ENCODE measurements at places on chromosomes 12 and 14.

- no peak for DNase-seq
These were observed 4.2 kb downstream of the TAMALIN start for GRCh38 chr12:52010692-52011601.

DNA sequence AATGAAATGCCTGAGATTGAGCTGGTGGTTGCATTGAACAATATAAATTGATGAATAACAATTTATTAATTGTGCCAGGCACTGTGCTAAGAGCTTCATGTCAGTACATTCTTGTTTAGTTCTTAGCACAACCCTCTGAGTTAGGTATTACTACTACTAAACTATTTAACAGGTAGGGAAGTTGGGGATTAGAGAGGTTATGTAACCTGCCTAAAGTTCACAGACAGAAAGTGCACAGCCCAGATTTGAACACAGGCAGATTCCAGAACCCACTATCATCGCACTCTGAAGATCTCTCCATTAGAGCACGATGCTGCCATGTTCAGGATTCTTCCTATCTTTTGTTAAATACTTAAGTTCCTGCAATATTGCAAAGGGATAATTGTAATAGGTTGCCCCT lies 49.3 kb downstream of the ETV6 start:
- no peak for DNase-seq

- DNase-seq, result no peak
These were observed 73.7 kb downstream of the BBS10 start for GRCh38 chr12:76274420-76275083.

GRCh38 chr12:41966916-41967315 lies 177.8 kb downstream of the GXYLT1 start:
- no peak for DNase-seq

DNA sequence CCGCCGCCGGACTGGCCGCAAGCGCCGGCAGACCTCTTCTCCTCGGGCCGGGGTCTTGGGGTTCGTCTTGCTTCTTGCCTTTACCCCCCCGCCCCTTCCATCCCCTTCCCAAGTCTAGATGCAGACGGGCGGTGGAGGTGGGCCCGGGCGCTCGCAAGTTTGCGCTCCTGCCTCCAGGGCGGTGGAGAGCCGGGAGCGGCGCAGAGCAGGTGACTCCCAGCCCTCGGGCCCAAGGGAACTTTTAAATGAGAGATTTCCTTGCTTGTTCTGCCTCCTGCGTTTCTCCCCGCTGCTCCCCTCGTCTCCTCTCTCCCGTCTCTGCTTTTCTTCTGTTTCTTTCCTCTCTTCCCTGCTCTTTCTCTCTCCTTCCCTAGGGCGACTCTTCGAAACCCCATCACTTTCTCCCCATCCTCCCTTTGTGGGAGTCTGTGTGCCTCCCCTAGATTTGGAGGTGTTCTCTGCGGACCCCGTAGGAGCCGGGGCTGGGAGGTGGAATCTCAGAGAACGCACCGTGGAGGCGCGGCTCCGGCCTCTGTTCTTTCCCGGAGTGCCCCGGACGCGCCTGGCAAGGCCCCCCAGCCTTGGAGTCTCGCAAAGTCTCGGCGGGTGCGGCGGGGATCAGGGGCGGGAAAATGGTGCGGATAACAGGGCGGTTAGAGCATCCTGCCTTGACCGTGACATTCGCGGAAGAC lies 114.7 kb upstream of the MYL2 start:
- peak; percentile 13 for DNase-seq

GRCh38 chr14:60107477-60107876 lies 15.8 kb downstream of the PCNX4 start:
- no peak for DNase-seq

DNA sequence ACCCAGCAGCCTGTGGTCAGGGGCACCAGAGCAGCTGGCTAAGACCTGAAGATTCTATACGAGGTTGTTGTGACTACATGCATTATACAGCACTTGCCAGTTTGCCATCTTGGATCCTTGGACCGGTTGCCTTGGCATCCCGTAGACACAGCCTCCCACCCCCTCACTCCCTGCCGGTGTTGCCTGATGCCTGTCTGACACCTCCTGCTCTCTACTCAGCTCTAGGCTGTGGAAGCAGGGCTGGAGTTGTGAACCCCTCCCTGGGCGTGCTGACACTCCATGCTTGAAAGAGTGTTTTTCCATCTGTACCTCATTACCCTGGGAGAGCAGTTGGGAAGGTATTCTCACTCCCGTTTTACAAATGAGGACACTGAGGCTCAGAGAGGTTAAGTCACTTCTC lies 2.5 kb downstream of the CHGA start:
- DNase-seq, result no peak

DNA sequence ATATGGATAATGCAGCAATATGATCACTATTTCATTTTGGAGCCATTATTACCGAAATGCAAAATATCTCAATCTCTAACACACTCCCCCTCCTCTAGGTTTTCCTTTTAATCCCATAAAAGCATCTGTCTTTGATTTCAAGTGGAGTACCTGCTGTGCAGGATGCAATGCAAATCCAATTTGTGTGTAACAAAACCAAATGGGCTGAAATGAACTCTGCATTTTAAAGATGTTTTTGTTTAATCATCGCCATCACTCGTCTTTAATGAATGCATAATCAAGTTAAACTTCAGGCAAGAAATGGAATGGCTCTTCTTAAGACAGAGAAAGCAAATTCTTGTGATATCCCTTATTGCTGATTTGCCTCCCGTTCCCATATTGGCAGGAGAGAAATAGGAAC lies 114.3 kb downstream of the SLC15A5 start:
- DNase-seq, result no peak

DNA sequence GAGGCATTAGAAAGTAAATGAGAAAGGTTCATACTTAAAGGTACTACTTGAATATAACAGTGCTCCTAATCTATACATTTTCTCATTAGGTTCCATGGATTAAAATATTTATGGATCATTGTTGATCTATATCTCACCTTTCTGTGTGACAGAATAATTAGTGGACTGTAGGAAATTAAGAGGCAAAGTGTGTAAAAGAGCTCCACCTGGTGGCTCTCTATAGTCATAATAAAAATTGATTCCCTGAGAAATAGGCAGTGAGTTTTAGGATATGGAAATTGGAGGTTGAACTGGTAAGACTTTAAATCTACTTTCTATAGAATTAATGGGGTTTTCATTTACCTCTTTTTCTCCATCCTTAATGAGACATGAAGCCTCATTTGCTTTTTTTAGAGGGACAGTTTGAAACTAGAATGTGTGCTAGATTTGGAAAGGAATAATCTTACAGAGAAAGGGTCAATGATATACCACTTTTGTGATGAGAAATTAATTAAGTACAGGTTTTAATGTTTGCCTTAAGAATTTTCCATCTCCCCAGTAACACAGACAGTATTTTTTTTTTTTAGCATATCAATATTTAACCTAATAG lies 11.8 kb upstream of the DERA start:
- no peak for DNase-seq

DNA sequence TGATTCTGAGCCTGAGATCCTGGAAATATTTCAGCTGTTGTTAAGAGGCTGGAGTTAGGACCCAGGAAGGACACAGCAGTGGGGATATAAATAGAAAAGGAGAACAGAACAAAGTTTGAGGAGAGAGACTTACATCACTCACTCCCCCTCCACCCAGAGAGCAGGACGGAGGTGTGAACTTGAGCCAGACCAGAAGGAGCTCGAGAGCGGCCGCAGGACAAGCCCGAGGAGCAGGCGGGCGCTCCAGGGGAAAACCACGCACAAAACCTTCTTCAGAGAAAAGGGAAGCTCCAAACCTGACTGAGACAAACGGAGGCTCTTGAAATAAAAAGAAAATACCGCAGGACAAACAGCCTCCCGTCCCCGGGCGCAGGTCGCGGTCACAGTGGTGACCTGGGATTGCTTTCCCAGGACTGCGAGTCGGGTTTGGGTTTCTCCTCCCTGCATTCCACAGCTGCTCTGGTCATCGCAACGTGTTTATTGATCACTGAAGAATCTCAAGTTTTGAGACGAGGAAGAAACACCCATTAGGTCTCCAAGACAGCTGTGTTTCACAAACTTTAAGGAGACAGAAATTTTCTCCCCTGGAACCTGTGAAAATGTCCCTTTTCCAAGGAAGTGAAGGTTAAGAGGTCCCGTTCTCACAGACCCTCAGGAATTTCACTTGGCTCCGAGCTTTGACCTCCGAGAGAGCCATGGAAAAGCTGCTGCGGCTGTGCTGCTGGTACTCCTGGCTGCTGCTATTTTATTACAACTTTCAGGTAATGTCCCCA lies at the start of gene ADGRD1:
Gene ADGRD1, plus strand, starts transcription at position 137 of the 773 bp plus-strand sequence. Its CDS starts 559 bp downstream, at position 696.
- DNase-seq, result no peak

GRCh38 chr14:102187568-102188001 lies 47.9 kb downstream of the WDR20 start:
- DNase-seq, result no peak

- DNase-seq, result no peak
These were observed 5.6 kb downstream of the ZNF385A start for GRCh38 chr12:54378796-54379397.

DNA sequence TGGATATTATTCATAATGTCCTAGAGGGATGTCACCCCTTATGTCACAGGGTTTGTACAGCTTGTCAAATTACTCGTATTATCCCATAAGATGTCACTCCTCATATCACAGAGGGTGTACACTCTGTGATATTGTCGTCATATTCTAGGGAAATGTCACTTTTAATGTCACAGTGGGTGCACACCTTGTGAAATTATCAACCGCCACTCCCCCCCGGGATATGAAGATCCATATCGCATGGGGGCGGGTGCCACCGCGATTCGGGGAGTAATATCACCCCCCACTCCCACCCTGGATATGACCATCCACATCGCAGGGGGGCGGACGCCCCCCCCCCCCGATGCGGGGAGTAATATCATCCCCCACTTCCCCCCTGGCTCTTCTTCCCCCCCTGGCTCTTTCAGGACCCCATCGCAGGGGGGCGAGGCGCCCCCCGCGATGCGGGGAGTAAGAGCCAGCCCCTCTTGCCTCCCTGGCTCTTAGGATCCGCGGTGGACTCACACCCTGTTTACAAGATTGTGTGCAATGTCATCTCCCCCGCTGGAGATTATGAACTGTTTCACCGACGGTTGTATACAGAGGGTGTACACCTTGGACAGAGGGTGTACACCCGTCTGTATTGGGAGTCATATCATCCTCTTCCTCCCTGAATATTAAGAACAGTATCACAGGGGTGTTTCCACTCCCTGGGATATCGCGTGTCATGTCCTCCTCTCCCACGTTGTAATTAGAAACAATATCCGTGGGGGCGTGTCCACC lies 92.8 kb downstream of the FRMD6 start:
- no peak for DNase-seq

GRCh38 chr12:61798778-61799177 lies 461.4 kb upstream of the USP15 start:
- no peak for DNase-seq

Data from CD4-positive, alpha-beta T cell (primary cell).